ENCODE measurements at places on chromosomes 12 and 14. TPM values are rescaled to one million over a fixed set of nuclear protein-coding genes. Genes with fewer than 3 reads are reported as not detected.

- DNase-seq = no peak
Measured at GRCh38 chr12:98213556-98213955, 301.8 kb upstream of the TMPO start.

DNA sequence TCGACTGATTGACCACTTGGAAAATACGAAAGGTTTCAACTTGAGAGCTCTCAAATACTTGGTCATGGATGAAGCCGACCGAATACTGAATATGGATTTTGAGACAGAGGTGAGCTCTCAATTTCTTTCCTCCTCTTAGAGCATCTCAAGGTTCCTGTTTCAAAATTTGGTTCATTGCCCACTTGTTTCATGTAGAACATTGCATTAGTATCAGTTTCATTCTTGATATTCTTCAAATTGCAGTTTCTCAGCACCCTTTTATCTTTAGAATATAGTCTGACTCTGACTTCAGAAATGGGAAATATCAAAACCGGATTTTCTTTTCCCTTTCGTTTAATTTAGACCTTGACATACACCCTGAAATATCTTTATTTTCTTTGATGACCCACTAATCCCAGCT, 8.8 kb downstream of the DDX47 start:
- no peak for DNase-seq

- peak; percentile 58 for DNase-seq
Measured at GRCh38 chr14:95679998-95680735, 6.1 kb upstream of the TCL1B start.

GRCh38 chr14:22268875-22269274, 320.1 kb downstream of the DAD1 start:
- no peak for DNase-seq

Gene IGF1
- total RNA-seq = not detected

Gene FAR2
- total RNA-seq = 19.5 TPM

Data from neural progenitor cell (in vitro differentiated cells).